GM19239 (cell line): ENCODE measurements at places on chromosomes 16 and 17.

DNA sequence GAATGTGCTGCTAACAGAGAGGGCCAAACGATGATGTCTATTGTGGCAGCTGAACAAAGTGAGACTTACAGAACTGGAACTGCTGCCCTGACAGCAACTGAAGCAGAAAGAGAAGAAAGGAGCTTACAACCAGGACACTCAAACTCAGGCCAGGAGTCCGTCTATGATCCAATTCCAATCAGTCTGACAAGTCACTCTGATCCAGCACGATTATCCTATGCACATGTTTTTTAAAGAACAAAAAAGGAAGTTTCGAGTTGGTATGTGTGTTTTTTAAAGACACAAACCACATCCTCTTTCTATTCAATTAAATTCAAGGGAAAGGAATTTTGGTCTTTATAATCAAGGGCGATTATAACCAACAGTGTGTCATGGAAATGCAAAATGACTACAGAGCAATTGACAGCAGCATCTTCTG, 42.4 kb upstream of the MTMR4 start:
- DNase-seq: no peak

DNA sequence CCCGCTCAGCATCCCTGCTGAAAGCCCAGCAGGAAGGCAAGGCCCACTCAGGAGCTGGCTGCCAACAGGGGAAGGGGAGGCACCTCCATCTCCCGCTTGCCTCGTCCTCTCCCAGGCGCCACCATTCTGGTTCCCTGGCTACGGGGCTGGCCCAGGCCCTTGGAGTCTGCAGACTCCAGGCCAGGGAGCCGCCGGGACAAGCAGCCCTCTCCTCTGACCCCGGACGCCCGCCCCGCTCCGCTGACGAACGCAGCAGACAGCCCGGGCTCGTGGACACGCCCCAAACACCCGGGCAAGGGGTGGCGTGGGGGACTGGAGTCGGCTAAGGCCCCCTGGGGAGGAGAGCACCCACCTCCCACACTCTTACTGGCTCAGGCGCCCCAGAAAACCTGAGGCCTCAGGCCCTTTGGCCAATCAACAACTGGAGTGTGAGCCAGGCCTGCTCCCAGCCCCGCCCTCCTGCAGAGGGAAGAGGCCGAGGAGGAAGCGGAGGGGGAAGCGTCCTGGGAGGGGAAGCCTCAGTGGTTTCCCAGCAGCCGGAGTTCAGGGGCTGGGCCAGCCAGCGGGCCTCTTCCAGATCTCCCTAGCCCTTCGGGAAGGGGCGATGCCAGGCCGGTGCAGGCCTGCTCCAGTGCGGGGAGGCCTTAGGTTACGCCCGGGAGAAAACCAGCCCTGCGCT, 4.2 kb downstream of the MNT start:
- peak; percentile 59 for DNase-seq

GRCh38 chr17:14118951-14119350, 49.6 kb downstream of the COX10 start:
- DNase-seq: no peak

- no peak for DNase-seq
These were observed 5.0 kb upstream of the ZNF750 start for GRCh38 chr17:82844796-82845162.

GRCh38 chr16:51763072-51763661, 612.1 kb upstream of the SALL1 start:
- no peak for DNase-seq

- DNase-seq: no peak
These were observed 79.3 kb downstream of the BANP start for GRCh38 chr16:88030498-88030897.
